ENCODE measurements at places on chromosomes 2 and 18.

DNA sequence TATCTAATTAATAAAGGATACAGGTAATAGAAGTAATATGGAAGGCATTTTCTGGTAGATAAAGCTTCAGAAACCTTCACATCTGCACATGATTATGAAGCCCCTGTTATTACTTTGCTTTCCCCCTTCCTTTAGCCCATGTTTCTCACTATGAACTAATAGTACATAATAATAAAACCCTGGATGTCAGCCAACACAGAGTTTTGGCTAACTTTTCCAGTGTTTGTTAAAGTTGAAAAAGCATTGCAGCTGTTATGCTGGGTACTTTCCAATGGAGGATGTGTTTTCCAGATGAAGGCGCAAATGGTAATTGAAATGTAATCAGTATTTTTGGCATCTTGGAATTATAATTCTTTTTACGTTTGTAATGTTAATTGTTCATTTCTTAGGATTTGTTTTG, 43.5 kb downstream of the SPTBN1 start:
- DNase-seq = no peak

- DNase-seq = no peak
Observed at GRCh38 chr18:35662293-35663062, 80.9 kb downstream of the GALNT1 start.

DNA sequence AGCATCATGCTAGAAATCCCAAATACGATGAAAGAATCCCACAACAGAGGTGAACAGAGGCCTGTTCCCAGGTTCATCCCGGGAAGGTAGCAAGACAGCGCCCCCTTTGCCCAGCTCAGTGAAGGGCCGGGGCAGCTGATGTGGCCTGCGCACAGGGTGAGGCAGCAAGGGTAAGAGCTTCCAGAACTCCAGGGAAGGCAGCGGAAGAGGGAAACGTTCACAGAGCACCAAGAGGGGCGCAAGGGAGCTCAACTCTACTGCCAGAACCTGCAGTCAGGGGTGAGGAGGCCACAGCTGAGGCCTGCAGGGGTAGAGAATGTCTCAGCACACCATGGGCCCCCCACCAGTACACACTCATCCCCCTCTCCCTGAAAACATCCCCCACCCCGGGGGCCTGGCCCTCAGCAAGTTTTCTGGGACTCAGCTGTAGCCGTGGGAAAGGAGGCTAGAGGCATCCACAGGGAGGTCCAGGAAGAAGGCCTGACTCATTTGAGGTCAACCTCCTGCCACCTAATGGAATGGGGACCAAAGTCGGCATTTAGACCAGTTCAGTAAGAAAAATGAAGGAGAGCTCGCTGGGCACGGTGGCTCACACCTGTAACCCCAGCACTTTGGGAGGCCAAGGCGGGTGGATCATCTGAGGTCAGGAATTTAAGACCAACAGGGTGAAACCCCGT, 95.6 kb upstream of the ASAP2 start:
- DNase-seq = no peak

DNA sequence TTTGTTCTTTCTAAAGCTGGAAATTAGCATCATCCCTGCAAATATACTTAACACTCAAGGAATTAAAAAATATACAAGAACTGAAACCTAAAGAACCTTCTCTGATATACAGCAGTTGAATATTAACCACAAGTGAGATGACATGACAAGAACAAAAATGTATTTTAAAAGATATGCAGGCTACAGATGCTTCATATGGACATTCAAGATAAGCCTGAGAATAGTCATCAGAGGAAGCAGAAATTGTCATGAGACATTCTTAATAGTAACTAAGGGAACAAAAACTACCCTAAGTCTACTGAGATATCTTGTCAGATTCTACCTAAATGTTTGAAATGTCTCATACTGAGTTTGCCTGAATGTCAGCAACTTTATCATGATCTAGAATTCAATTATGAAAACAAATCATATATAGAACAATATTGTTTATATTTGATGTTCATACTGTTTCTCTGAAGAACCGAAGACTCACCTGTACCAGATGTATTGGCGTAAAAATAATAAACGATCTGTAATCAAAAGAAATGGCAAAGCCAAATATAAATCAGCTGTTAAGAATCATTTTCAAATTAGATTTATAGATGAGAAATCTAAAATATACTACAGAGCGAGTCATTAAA, 4.7 kb downstream of the NBAS start:
- no peak for DNase-seq
